Panc1 (cell line): ENCODE measurements at places on chromosomes 3 and 15. TPM values are rescaled to one million over a fixed set of nuclear protein-coding genes. Genes with fewer than 3 reads are reported as not detected.

PEX11A gene
- 6.2 TPM for total RNA-seq

DNA sequence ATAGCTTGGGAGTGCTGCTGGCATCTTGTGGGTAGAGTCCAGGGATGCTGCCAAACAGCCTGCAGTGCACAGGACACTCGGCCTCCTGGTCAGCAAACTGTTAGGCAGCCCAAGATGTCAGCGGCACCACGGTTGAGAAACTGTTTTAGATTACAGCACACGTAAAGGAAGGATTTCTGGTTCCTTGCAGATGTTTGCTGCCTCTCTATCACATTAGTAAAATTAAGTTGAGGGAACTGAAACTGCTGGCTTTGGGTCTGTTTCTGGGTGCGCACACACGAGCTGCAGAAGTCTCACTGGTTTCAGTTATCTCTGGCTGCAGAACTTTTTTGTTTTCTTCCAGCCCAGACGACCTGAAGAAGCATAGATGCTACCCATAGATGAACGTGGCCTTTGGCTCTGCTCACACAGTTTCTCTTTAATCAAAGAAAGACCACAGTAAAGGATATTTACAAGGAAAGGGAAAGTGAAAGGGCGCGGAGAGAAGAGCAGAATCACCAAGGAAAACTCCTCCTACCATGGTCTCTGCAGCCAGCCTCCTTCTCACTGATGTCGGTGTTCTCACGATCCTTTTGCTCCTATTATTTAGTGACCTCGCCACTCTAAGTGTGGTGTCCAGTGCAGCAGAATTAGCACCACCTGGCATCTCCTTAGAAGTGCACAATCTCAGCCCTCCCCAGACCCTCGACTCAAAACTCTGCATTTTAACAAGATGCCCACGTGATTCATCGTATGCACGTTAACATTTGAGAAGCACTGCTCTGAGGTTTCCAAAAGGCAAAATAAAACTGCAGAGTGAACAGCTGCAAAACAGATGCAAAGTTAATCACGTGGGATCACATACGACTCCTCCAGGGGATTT lies 50.6 kb upstream of the AKAP13 start:
- H3K27me3 ChIP-seq = no peaks in the 10 kb centered on the region
- peak overlapping the region; percentile 66 for H3K4me3 ChIP-seq
- H3K36me3 ChIP-seq = no peaks in the 10 kb centered on the region
- H3K27ac ChIP-seq = peak overlapping the region; percentile 92
- DNase-seq = peak; percentile 46

PLA2G4D gene
- not detected for total RNA-seq

DNA sequence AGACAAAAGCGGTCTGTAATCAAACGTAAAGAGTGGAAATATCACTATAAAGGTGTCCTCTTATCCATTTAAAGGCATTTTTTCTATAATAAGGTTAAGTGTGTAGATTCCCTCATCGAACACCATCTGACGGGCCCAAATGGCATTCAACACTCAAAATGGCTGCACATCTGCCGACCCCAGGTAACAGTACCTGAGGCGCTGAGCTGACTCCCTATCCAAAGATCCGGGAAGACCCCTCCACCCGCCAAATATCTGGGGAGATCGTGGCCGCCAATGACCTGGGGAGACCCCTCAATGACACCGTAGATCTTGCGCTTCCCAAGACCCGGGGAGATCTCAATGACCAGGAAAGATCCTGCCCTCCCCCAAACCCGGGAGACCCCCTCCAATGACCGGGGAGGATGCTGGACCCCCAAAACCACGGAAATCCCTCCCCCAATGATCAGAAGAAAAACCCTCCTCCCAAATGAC lies 476 bp downstream of the IP6K2 start:
- peak overlapping the region; percentile 99 for H3K4me3 ChIP-seq
- peaks cover 13% of the 10 kb centered on the region for H3K36me3 ChIP-seq
- H3K4me1 ChIP-seq = peaks cover 18% of the 10 kb centered on the region
- no peak for DNase-seq
- no peaks in the 10 kb centered on the region for H3K27me3 ChIP-seq

SLC28A2 gene
- 0.23 TPM for total RNA-seq

- H3K36me3 ChIP-seq = no peaks in the 10 kb centered on the region
- no peak overlapping the region for H3K27ac ChIP-seq
- no peaks in the 10 kb centered on the region for H3K4me1 ChIP-seq
- DNase-seq = no peak
These were observed 52.6 kb downstream of the LRRC28 start for GRCh38 chr15:99303907-99304306.

GRCh38 chr3:51799879-51800749 lies 21.1 kb upstream of the IQCF6 start:
- H3K36me3 ChIP-seq = no peaks in the 10 kb centered on the region
- no peaks in the 10 kb centered on the region for H3K4me1 ChIP-seq
- H3K4me3 ChIP-seq = no peak overlapping the region
- no peak overlapping the region for H3K27ac ChIP-seq
- peaks cover 3% of the 10 kb centered on the region for H3K27me3 ChIP-seq

SLC6A20 gene
- 0.28 TPM for total RNA-seq

FBXL22 gene
- total RNA-seq = 0.54 TPM

- DNase-seq = no peak
- no peaks in the 10 kb centered on the region for H3K4me1 ChIP-seq
- no peak overlapping the region; the same call in 1 of the 2 replicates for H3K27ac ChIP-seq
- H3K4me3 ChIP-seq = no peak overlapping the region
- no peaks in the 10 kb centered on the region for H3K36me3 ChIP-seq
- H3K27me3 ChIP-seq = no peaks in the 10 kb centered on the region
These were observed 264.4 kb upstream of the KCNMB2 start for GRCh38 chr3:178271740-178272387.

- H3K27me3 ChIP-seq = no peaks in the 10 kb centered on the region
- H3K27ac ChIP-seq = no peak overlapping the region
- H3K4me3 ChIP-seq = no peak overlapping the region
- no peak for DNase-seq
- no peaks in the 10 kb centered on the region for H3K36me3 ChIP-seq
These were observed 204.7 kb upstream of the BHLHE40 start for GRCh38 chr3:4774531-4774930.

MCF2L2 gene
- 1.0 TPM for total RNA-seq

GRCh38 chr3:4818164-4818563 lies 161.1 kb upstream of the BHLHE40 start:
- no peaks in the 10 kb centered on the region for H3K27me3 ChIP-seq
- H3K27ac ChIP-seq = no peak overlapping the region
- H3K4me3 ChIP-seq = no peak overlapping the region
- no peaks in the 10 kb centered on the region for H3K4me1 ChIP-seq
- no peak for DNase-seq

DNA sequence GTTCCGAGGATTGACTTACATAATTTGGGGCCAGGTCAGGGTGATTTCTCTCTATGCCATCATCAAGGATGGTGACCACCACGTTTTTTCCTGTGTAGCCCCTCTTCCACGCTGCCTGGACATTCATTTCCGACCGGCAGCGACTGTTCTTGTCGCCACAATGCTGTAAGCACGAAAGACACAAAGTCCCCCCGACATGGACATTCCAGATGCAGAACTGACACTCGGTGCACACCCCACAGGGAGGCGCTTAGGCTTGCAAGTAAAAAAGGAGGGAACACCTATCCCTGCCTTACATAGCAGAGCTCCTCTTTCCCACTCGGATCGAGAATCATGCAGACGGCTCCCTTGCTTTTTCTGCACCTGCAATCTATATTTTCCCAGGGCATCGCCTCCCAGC lies 58.2 kb downstream of the PCSK6 start:
- DNase-seq = no peak
- no peak overlapping the region for H3K27ac ChIP-seq
- H3K4me1 ChIP-seq = 0 out of 2 replicates have a peak, but pooled peaks cover 3% of the 10 kb centered on the region

DNA sequence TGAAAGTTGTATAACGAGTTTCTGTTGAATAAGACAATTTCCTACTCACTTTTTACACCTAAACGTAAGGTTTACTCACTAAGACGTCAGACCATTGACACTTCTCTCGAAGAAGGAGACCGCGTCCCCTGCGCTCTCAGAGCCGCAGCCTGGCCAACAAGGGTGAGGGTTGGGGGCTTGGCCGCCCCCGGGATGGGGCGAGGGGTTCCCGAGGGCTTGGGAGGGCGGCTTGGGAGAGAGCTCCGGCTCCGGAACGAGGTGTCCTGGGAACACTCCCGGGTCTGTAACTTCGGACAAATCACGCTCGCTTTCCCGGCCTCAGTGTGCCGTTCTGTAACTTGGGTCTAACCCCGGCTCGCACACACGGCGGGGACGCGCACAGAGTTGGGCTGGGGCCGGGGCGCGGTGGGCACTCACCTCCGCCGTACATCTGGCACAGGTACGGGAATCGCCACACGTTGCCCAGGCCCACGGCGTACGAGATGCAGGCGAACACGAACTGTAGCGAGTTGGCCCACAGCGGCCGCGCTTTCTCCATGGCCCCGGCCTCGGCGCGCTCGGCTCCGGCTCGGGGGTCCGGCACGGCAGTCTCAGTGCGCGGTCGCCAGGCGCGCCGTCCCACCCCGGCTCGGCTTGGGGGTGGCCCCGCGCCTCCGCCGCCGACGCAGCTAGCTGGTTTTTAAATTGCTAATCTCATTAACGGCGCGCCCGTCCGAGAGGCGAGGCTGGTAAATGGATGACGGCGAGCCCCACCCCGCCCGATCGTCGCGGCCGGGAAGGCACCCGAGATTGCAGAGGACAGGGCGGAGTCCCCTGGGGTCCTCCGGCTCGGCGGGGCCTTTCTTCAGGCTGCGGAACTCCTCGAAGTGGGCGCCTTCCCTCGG lies at the start of gene SLC6A20:
SLC6A20 (minus strand) TSS at position 655 of the 884 bp plus-strand sequence; CDS start at position 538, 117 bp downstream.
- no peak for DNase-seq
- no peaks in the 10 kb centered on the region for H3K36me3 ChIP-seq
- no peak within 1 kb of the TSS for H3K27ac ChIP-seq
- H3K4me1 ChIP-seq = peaks cover 7% of the 10 kb centered on the region; the same call in 1 of the 2 replicates
- H3K4me3 ChIP-seq = peak within 1 kb of the TSS; percentile 39
